ENCODE measurements at places on chromosomes 3 and 15.
A peak's percentile ranks its signal among the peaks of the same experiment; 100 is the strongest.

GRCh38 chr15:60507596-60508424 lies 28.9 kb upstream of the ICE2 start:
- no peak for DNase-seq
- peaks cover 42% of the 10 kb centered on the region for H3K36me3 ChIP-seq
- H3K27me3 ChIP-seq: no peaks in the 10 kb centered on the region
- no peak overlapping the region for H3K4me3 ChIP-seq

- no peak overlapping the region for H3K27ac ChIP-seq
- no peaks in the 10 kb centered on the region for H3K36me3 ChIP-seq
- H3K4me3 ChIP-seq: no peak overlapping the region
- no peaks in the 10 kb centered on the region for H3K27me3 ChIP-seq
- DNase-seq: no peak
Measured at GRCh38 chr3:56789076-56789475, 12.7 kb downstream of the ARHGEF3 start.

DNA sequence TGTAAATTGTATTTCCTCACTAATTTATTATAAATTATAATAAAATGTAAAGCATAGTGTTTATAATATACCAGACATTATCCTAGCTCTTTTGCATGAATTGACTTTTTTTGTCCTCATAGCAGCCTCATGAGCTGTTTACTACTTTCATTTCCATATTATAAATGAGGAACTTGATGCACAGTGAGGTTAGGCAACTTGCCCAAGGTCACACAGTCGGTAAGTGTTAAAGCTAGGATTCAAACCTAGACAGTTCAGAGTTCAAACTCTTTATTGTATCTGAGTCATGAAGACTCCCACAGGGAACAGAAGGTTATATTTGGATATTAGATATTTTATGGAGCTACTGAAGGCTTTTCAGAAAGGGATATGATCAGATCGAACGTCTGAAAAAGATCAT lies 322.2 kb upstream of the SATB1 start:
- H3K4me1 ChIP-seq: no peaks in the 10 kb centered on the region
- no peak overlapping the region for H3K27ac ChIP-seq
- no peaks in the 10 kb centered on the region for H3K27me3 ChIP-seq
- peak; percentile 34 for DNase-seq
- H3K4me3 ChIP-seq: no peak overlapping the region

DNA sequence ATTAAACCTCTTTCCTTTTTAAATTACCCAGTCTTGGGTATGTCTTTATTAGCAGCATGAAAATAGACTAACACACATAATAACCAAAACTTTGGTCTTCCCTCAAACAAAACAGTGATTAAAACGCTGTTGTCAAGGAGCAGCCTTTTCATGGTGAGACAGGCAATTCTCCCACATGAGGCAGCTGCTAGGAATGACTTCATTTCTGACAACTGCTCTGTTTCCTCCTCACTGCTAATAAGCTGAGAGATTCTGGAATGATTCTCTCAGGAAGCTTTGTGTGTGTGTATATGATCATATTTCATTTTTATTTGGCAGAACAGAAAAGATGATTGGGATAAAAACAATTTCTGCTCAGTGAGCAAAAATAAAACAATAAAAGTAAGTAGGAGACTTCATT lies 580.6 kb upstream of the ADAMTS9 start:
- H3K4me3 ChIP-seq: no peak overlapping the region
- DNase-seq: no peak
- no peaks in the 10 kb centered on the region for H3K36me3 ChIP-seq
- no peak overlapping the region for H3K27ac ChIP-seq

DNA sequence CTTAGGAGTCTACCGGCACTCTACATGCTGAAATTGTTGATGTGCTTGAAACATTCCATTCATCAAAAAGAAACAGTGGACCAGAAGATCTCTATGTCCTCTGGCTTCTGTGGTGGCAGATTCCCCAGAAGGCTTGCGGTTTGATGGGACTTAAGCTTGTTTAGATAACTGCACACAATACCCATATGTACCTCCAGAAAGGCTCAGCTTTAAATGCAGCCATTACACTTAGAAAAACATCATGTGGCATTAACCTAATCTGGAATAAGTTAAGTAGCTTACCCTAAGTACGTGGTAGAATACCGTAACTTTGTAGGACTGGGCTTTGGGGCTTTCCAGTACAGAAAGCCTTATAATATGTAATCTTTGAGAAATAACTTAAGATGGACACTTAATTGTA lies 187.3 kb downstream of the RBMS3 start:
- H3K4me1 ChIP-seq: peaks cover 27% of the 10 kb centered on the region
- H3K4me3 ChIP-seq: no peak overlapping the region
- H3K27me3 ChIP-seq: no peaks in the 10 kb centered on the region
- DNase-seq: no peak
- H3K36me3 ChIP-seq: no peaks in the 10 kb centered on the region

GRCh38 chr3:144754076-144754783 lies 782.6 kb downstream of the DIPK2A start:
- H3K4me3 ChIP-seq: no peak overlapping the region
- H3K36me3 ChIP-seq: no peaks in the 10 kb centered on the region
- H3K27ac ChIP-seq: no peak overlapping the region
- no peaks in the 10 kb centered on the region for H3K27me3 ChIP-seq
- no peaks in the 10 kb centered on the region for H3K4me1 ChIP-seq
- no peak for DNase-seq

GRCh38 chr3:182308328-182308727 lies 485.0 kb upstream of the ATP11B start:
- no peak for DNase-seq
- H3K27ac ChIP-seq: no peak overlapping the region
- no peaks in the 10 kb centered on the region for H3K4me1 ChIP-seq
- H3K4me3 ChIP-seq: no peak overlapping the region
- no peaks in the 10 kb centered on the region for H3K27me3 ChIP-seq

GRCh38 chr15:88394553-88395145 lies 72.5 kb downstream of the MRPL46 start:
- H3K27ac ChIP-seq: no peak overlapping the region
- no peak overlapping the region for H3K4me3 ChIP-seq
- H3K36me3 ChIP-seq: no peaks in the 10 kb centered on the region
- H3K4me1 ChIP-seq: no peaks in the 10 kb centered on the region
- H3K27me3 ChIP-seq: no peaks in the 10 kb centered on the region

GRCh38 chr3:132293251-132293650 lies 24.0 kb upstream of the ACP3 start:
- no peaks in the 10 kb centered on the region for H3K36me3 ChIP-seq
- H3K4me3 ChIP-seq: no peak overlapping the region
- no peaks in the 10 kb centered on the region for H3K4me1 ChIP-seq
- H3K27me3 ChIP-seq: no peaks in the 10 kb centered on the region

DNA sequence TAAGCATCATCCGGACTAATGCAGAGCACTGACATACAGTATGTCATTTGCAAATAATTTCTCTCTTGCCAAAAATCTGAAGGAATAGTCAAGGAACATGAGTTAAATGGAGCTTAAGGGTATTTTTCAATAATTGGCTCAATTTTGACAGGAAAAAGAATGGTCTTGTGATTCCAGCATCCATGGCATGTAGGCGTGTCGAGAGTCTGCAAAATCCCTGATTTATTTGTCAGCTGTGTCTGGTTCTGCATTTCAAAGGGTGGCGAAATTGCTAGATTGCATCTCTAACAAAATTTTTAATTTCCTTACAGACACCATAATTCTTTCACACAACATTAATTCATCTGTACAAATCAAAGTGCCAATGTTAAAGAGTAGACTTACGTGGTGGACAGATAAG lies 65.4 kb upstream of the TBC1D23 start:
- no peaks in the 10 kb centered on the region for H3K4me1 ChIP-seq
- H3K27ac ChIP-seq: no peak overlapping the region
- H3K4me3 ChIP-seq: no peak overlapping the region
- no peak for DNase-seq
- no peaks in the 10 kb centered on the region for H3K27me3 ChIP-seq
- no peaks in the 10 kb centered on the region for H3K36me3 ChIP-seq

- DNase-seq: no peak
- H3K4me3 ChIP-seq: no peak overlapping the region
- H3K27me3 ChIP-seq: no peaks in the 10 kb centered on the region
- no peaks in the 10 kb centered on the region for H3K36me3 ChIP-seq
- H3K27ac ChIP-seq: no peak overlapping the region
- H3K4me1 ChIP-seq: peaks cover 10% of the 10 kb centered on the region
Measured at GRCh38 chr3:41464401-41464800, 265.1 kb downstream of the CTNNB1 start.

- no peak overlapping the region for H3K27ac ChIP-seq
- H3K4me3 ChIP-seq: no peak overlapping the region
- H3K4me1 ChIP-seq: no peaks in the 10 kb centered on the region
Measured at GRCh38 chr3:132556508-132557159, 40.4 kb upstream of the ACKR4 start.

- H3K36me3 ChIP-seq: no peaks in the 10 kb centered on the region
- H3K27me3 ChIP-seq: no peaks in the 10 kb centered on the region
- no peak overlapping the region for H3K27ac ChIP-seq
Measured at GRCh38 chr15:37056177-37057121, 43.9 kb downstream of the MEIS2 start.

DNA sequence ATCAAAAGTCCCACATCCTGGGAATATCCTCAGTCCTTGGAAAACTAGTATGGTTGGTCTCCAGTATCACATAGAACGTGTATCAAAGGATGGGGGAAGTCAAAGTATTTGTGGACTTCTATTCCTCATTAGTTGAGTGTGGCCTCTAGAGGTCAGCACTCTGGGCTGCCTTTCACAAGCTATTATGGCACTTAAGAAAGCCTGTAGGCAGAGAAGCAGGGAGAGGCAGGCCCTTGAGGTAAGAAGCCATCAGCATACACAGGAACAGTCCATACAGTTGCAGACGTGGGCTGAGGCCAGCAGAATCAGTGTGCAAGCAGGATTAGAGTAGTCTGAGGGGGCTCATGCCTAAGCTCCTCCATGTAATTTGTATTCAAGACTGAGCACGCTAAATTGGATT lies 341.7 kb downstream of the CLSTN2 start:
- no peaks in the 10 kb centered on the region for H3K27me3 ChIP-seq
- H3K27ac ChIP-seq: no peak overlapping the region
- no peaks in the 10 kb centered on the region for H3K4me1 ChIP-seq
- no peaks in the 10 kb centered on the region for H3K36me3 ChIP-seq
- no peak overlapping the region for H3K4me3 ChIP-seq

DNA sequence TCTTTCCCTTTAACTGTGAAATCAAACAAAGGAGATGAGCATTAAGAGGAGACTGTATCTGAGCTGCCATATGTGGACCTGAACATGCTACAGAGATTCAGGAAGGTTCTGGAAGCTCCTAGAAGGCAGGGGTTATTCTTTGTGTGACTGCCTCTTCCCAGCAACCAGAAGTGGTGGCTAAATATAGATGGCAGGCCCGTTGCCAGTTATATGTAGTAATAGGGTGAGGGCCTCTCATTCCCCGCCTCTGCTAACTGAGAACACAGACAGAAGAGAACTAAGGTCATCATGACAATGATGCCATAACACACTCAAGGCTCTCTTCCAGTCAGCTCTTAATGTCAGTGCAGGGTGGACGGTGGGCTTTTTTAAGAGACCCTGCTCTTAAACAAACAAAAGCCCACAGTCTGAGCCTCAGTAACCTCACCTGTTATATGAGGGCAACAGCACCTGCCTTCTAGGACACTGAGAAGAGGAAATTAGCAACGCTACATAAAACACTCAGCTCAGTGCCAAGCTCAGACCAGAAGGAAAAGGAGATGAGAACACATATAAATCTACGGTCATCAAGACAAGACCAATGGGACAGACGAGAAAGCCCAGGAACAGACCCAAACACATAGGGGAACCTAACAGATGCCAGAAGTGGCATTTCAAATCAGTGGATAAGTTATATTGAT lies 22.3 kb downstream of the CFAP92 start:
- H3K27me3 ChIP-seq: no peaks in the 10 kb centered on the region
- no peak overlapping the region for H3K27ac ChIP-seq
- no peak overlapping the region for H3K4me3 ChIP-seq

GRCh38 chr3:41259449-41260062 lies 60.3 kb downstream of the CTNNB1 start:
- no peak for DNase-seq
- no peaks in the 10 kb centered on the region for H3K4me1 ChIP-seq
- H3K4me3 ChIP-seq: no peak overlapping the region
- H3K36me3 ChIP-seq: no peaks in the 10 kb centered on the region

DNA sequence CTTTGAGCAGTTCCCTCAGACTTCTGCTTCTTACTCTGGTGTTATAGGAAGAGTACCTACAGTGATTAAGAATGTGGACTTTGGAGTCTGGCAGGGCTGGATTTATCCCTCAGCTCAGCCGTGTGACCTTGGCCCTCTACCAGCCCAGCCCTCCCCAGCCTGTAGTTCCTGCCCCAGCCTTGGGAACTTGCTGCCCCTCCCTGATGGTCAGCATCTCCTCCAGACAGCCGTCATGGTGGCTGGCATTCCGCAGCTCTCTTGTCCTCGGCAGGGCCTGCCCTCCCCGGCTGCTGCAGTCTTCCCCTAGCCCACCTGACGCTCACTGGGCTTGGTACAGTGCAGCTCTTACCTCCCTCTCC lies 21.9 kb upstream of the CPNE9 start:
- no peak overlapping the region for H3K27ac ChIP-seq
- DNase-seq: no peak
- no peaks in the 10 kb centered on the region for H3K4me1 ChIP-seq
- no peaks in the 10 kb centered on the region for H3K27me3 ChIP-seq
- H3K4me3 ChIP-seq: no peak overlapping the region

DNA sequence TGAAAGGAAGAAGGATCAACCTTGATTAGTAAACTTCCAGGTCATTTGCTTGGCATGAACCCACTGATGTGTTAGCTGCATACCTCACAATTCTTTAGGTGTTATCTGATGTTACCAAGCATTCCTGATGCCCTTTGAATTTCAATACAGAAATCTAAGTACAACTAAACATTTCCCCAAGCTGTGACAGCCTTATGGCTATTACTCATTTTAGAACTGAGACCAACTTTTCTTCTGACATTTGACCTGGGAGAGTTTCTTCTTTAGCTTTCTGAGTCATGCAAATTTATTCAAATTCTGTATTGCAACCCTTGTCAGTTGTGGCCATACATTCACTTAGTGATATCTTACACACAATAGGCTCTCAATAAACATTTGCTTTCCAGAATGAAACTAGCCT lies 124.3 kb downstream of the TIGIT start:
- no peak for DNase-seq
- no peak overlapping the region for H3K27ac ChIP-seq
- H3K36me3 ChIP-seq: no peaks in the 10 kb centered on the region
- no peak overlapping the region for H3K4me3 ChIP-seq
- no peaks in the 10 kb centered on the region for H3K4me1 ChIP-seq

- no peaks in the 10 kb centered on the region for H3K4me1 ChIP-seq
- DNase-seq: no peak
- no peaks in the 10 kb centered on the region for H3K27me3 ChIP-seq
- H3K36me3 ChIP-seq: no peaks in the 10 kb centered on the region
- no peak overlapping the region for H3K4me3 ChIP-seq
Measured at GRCh38 chr3:138135146-138135832, 3.1 kb upstream of the A4GNT start.

- DNase-seq: no peak
- H3K36me3 ChIP-seq: no peaks in the 10 kb centered on the region
- H3K27me3 ChIP-seq: no peaks in the 10 kb centered on the region
- H3K27ac ChIP-seq: no peak overlapping the region
Measured at GRCh38 chr3:161412123-161412522, 40.8 kb upstream of the SPTSSB start.

All from tibial artery (tissue), 4 donors.